Stimulated activated CD8-positive, alpha-beta memory T cell treated with anti-CD3 and anti-CD28 coated beads, Interleukin-15, amount 100 ng/mL, for 1 hour (primary cell): ENCODE measurements at places on chromosomes 13 and 19.

DNA sequence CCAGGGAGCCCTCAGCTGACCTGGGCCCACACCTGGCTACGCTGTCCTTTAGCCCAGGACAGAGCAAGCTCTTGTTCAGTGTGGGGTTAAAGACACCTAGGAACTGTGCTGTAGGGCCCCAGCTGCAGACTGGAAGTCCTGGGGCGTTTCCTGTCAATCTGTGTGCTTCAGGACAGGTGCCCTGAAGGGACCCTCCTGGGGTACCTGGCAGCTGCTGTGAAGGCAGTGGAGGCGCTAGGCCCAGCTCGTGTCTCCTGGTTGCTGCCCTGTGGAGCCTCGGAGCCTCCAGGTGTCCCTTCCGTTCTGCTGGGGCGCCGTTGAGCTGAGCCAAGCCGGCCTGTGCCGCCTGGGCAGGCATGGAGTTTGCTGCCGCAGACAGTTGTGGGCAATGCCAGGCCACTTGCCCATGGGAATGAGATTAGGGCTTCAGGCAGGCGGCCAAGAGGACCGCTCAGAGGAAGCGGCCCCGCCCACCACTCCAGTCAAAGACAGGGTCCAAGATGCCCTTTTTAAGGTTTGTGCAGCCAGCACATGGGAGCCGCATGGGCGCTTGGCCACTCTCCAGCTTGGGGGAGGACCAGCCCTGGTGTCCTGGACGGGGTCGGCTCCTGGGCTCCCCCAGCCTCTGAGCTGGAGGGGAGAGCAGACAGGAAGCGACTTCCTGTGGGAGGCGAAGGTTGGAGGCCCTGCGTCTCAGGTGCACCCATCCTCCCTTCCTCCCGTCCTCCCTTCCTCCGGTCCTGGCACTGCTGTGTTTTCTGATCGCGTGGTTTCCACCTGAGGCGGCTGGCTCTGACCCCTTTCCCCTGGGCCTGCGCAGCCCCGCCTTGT lies 4.0 kb downstream of the PTBP1 start:
- no peak for DNase-seq

GRCh38 chr13:105345730-105346129 lies 1189.7 kb downstream of the EFNB2 start:
- DNase-seq = no peak

GRCh38 chr13:49395451-49395865 lies 48.4 kb downstream of the CAB39L start:
- DNase-seq = no peak

DNA sequence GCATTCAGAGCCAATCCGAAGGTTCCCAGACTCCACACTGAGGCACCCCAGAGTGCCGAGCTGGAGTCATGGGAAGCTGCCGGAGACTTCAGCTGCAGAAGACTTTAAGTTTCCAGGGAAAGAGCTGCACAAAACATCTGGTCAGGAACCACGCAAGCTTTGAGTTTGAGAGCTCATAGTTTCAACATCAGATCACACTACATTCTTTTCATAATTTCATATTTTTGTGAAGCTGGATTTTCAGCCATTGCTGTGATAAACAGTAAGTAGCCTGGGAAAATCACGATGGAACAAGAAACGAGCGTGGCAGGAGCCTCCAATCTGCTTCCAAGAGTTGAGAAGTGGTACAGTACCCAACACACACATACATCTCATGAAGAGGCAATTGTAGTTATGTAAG lies 25.5 kb upstream of the ATP12A start:
- DNase-seq = no peak

- no peak for DNase-seq
These were observed 3.0 kb downstream of the TOMM40 start for GRCh38 chr19:44894052-44894400.

DNA sequence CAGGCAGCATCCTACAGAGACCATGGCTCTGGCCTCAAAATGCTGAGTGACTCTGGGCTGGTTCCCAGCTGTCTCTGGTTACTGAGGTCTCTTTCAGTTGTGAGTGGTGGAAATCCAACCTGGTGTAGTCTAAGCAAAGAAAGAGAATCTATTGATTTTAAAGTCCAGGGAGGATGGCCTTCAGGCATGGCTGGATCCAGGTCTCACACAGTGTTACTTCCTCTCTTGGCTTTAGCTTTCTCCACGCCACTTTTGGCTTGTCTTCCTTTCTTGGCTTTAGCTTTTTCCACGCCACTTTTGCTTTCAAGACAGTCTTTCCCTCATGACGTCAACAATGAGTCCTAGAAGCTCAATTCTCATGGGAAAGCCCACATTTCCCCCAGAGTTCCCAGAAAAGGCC lies 4.1 kb downstream of the CYP4F3 start:
- no peak for DNase-seq

GRCh38 chr19:41877916-41878905 lies 1.1 kb downstream of the CD79A start:
- DNase-seq = no peak

GRCh38 chr13:100423375-100423774 lies 165.2 kb downstream of the GGACT start:
- no peak for DNase-seq

GRCh38 chr19:40380199-40381037 lies 9.6 kb downstream of the HIPK4 start:
- DNase-seq = no peak
